ENCODE measurements at places on chromosomes 16 and 17.

DNA sequence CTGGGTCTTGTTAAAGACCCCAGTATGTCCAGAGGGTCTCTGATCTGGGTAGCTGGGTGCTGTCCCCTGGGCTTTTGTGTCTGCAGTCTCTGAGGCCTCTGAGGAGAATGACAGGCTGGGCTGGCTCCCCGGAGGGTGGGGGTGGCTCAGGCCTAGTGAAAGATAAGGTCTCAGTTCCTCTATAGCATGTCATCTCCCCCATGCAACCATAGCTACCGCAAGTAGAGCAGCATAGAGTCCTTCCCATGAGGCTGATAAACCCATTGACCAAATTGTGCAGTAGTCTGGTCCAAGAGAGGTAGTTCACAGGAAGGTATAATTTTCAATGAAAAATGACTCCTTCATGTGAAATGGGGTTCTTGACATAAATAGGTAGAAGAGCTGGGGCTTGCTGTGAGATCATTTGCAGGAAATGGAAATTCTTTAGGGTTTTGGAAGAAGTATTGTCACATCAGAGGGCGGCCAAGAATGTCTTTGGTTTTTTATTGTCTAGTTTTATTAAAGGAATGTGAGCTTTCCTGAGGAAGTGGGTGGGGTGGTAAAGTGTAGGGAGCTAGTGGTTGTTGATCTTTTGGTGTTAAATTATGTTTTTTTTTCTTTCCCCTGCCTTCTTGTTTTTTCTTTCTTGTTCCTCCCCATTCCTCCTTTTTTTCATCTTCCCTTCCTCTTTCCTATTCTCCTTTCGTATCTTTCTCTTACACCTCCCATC lies 21.0 kb downstream of the SLC7A6OS start:
- DNase-seq, result no peak

DNA sequence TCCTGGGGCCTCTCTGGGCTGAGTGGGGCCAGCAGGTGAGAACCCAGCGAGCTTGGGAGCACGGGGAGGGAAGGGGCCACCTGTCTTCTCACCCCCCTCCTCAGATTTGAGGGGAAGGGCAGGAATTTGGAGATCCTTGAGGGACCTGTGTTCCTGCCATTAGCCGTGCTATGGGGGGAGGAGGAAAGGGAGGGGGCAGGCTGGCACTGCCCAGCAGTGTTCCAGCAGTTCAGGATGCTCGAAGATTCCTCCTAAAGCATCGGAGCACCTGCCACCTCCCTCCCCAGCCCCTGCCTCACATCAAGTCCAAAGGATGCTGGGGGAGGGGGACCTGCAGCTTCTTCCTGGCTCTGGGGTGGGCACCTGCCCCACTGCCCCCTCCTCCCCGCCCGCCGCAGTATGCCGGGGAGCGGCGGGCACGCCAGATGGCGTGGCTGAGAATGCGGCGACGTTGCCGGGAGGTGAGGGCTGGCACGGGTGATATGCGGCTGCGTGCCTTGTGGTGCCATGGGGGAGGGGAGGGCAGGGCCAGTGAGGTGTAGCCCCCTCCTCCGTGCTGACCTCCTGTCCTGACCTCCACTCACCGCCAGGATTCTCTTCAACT lies 4.7 kb upstream of the NEUROD2 start:
- peak; percentile 51 for DNase-seq

DNA sequence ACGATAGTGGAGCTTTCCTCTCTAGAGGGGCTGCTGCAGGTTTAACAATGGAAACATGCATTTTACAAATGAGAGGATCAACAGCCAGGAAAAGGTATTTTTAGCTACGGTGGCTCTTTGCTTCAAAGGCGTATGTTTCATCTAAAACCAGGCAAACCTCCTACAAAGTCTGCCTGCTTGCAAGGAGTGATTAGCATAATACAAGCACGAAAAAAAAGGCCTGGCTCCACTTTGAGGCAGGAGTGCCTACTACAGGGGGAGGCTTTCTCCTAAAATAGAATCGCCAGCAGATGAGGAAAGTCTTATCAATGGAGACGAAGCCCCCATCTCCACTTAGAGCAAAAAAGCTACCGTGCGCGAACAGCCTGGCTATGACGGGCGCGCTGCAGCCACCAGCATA lies 27.1 kb upstream of the MTSS2 start:
- no peak for DNase-seq

DNA sequence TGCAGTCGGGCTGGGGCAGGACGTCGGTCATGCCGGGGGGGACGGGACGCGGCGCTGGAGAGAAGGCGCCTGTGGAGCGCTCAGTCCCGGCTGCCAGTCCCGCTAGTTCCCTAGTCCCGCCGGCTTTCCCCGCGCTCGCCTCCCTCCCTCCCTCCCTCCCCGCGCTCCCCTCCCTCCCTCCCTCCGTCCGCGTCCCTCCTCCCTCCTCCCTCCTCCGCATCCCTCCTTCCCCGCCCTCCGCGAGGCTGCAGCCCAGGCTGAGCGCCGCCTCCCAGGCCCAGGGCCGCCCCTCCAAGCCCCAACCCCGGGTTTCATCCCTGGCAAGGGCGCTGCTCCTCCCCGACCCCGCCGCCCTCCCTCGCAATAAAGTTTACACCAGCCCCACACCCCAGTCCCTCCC lies 34.8 kb downstream of the TIMM22 start:
- DNase-seq, result no peak

DNA sequence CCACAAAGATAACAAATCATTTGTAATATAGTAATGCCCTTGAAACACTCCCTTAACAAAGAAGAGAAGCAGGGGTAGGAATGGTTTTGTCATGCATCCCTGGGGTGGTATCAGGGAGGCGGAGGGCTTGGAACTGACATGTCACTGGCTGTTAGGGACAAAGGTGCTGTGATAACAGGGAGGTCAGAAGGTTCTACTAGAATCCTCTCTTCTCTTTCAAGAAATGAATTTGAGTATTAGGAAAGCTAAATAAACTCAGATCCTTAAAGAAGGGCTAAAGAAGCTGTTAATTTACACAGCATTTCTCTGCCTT lies 65.4 kb upstream of the ADAMTS18 start:
- DNase-seq, result no peak

DNA sequence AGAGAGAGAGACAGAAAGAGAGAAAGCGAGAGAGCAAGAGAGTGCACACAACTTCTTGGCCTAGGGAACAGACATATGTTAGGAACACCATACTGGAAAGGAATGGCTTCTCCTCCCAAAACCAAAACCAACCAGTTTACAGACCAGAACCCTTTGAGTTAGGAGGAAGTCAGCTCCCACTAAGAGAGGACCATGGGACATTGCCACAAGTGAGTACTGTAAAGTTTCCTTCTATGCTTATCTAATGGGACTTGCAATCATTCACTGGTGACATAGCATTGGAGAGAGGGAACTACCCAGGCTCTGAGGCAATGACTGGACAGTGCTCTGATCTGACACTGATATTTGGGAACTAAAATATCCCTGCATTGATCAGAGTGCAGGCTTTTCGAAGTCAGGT lies 32.4 kb downstream of the TBC1D3B start:
- DNase-seq, result no peak

DNA sequence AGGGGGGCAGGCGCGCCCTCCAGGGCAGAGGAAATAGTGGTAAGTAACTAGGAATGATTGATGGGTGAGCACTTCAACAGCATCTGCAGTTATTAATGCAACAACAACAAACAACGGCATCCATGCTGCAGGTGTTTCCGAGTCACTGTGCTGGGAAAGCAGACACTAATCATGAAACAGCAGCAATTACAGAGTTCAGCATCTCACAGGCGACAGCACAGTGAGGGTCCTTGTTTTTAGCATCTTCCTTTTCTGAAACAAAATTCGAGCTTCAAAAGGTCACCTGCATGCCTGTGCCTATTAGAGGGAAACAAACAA lies 191.9 kb downstream of the SLC39A11 start:
- no peak for DNase-seq

DNA sequence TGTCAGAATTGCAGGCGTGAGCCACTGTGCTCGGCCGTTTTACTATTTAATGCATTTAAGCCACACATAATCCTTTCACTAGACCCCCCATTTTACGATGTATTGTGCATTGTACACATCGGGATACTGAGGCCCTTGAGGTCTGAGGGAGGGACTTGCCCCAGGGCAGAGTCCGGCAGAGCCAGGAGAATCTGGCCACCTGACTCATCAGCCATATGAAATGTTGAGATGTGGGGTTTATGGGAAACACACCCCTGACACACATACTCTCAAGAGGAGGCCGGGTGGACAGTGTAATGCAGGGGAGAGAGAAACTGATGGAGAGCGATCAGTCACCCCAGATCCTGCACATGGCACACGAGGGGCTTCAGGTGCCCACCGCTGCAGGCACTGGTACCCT lies 196.6 kb downstream of the ZNF423 start:
- DNase-seq, result no peak

GRCh38 chr16:70470927-70471341 lies 16.5 kb downstream of the FCSK start:
- DNase-seq, result no peak

- DNase-seq, result peak; percentile 12
These were observed 1.5 kb downstream of the FOXN1 start for GRCh38 chr17:28507567-28508203.

- no peak for DNase-seq
These were observed 76.9 kb upstream of the ZFHX3 start for GRCh38 chr16:73124665-73125375.

DNA sequence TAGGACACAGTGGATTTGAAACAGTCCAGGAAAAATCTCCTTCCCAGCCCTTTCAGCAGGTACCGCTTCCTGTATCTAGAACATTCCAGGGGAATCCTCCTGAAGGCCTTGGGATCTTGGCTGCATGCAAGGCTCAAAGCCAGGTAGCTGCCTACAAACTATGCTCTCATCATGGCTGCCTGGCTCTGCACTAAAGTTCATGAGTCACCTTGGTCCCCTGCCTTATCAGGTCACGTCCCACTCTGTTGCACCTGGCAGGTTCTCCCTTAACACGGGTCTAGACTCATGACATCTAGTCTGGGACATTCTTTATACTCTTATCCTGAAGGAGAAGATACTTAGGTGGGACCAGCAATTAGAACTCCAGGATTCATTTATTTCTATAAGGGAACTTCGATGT lies 15.8 kb downstream of the FA2H start:
- DNase-seq, result no peak

GRCh38 chr16:49351096-49351487 lies 22.5 kb upstream of the C16orf78 start:
- no peak for DNase-seq

DNA sequence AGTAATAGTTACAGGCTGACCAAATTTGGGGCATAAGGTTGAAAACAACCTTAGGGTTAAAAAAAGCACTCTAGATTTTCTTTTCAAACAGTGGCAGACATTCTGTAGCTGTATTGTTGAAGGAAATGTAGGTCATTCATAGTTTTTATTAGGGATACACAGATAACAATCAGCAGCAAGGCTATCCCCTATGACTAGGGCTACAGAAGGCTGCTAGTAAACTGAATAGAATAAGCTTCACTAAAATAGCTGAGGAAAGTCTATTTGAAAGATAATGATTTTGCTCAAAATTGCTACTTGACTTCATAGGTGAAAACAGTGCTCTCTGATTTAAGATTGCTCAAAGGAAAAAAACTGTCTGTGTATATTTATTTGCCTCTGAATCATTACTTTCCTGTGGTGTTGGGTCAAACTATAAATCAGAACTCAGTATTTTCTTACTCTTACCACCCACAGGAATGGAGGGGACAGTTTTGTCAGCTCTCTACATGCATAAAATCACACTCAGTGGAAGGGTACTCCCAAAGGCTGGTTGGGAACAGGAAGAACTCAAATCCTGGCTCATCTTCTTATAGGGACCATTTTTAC lies 24.8 kb downstream of the RPGRIP1L start:
- no peak for DNase-seq

DNA sequence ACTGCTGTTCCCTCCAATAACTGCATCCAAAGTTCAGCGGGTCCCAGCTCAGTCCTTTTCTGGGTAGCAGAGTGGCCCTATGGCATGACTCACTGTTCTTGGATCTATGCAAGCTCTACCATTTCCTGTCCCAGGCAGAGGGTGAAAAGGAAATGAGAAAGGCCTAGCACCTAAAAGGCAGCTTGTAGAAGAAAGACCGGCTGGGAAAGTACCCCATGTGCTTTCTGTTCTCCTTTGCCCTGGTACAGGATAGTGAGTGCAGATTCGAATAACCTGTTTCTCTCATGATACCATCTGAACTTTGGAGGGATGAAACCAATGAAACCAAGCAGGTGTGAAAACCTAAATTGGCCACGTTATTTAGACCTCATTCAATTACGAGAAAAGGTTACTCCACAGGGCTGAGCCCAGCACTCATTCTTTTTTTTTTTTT lies 12.7 kb upstream of the HASPIN start:
- no peak for DNase-seq

DNA sequence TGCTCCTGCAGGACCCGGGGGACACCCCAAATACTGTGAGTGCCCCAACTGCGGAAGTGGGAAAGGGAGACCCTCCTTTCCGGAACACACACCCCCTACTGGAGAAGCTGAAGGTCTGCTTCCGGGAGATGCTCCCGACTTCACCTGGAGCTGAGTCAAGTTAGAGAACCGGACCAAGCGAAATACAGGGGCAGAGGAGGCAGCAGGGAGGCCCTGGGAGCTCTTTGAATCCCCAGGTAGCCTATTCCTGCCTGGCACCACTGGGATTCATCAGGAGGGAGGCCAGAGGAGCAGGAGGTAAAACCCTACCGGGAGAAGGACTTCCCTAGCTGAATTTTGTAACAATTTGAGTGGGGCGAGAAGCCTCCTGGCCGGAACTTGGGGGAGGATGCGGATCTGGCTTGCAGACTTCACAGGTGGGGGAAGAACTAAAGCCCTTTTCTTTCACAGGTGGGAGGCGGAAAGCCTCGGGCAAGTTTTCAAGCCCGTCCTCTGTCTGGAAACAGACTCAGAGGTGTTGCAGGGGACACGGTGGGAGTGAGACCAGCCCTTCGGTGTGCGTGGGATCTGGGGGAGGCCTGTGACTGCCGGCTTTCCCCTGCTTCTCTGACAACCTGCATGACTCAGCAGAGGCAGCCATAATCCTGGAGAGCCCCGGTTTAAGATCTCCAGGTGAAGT lies 22.4 kb upstream of the TEKT1 start:
- no peak for DNase-seq

GRCh38 chr17:68556551-68556950 lies 44.3 kb downstream of the PRKAR1A start:
- no peak for DNase-seq

DNA sequence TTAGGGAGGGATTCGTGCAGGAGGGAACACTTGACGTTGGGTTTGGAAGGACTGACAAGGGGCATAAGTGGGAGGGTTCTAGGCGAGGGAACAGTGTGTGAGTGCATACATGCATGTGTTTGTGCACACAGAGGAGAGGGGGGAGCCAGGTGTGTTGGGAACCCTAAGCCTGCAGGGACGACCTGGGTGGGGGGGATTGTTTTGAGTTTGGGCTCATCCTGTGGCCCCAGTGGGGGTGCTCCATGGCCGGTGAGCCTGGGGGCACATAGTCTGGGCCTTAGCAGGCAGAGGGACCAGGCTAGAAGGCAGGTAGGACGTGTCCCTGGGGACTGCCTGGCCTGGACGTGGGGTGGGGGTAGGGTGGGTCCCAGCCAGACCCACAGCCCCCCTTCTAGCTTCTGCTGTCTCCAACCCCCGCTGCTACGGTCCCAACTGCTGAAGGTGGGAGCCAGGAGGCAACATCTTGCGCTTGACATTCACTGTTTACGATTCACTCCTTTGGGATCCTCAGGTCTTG lies 11.9 kb upstream of the RASD1 start:
- DNase-seq, result no peak

Data from NCI-H1694 (cell line).